ENCODE measurements at places on chromosomes 7 and 10. TPM values are rescaled to one million over a fixed set of nuclear protein-coding genes. Genes with fewer than 3 reads are reported as not detected.
A peak's percentile ranks its signal among the peaks of the same experiment; 100 is the strongest.

GRCh38 chr7:39332142-39332541 lies 234.1 kb upstream of the YAE1 start:
- no peak for DNase-seq

GRCh38 chr10:92419740-92420545 lies 129.0 kb downstream of the MARCHF5 start:
- DNase-seq, result peak; percentile 28

DNA sequence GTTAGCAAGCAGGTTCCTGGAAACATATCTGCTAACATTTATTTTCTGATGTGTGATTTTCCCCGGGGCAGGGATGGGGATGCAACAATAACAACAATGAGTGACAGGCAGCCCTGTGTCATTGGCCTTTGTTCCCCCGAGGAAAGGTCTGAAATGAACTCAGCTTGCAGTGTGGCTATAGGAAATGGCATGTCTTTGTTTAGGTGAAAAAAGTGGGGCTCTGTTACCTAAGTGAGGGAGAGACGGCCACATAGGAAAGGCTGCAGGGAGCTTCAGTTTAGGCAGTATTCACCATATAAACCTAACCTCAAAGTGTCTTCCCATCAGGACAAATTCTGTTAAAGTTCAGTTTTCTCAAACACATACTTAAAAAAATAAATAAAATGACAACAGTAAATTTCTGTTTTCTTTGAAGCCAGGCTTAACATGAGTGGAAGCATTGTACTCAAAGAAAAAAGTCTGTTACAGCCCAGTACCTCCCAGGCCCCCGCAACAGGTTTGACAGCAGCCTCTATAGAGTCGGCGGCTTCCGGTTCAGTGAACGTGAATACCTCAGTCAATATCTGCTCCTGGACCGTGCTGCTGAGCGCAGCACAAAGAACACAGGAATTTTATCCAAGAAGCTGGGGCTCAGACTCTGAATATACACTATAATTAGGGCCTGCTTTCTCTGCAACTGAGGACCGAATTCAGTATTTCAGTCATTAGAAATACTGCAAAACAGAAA lies 168.3 kb downstream of the GLI3 start:
- no peak for DNase-seq

The IFIT1 gene
- 1.2 TPM for total RNA-seq

GRCh38 chr10:111299037-111299436 lies 222.2 kb downstream of the ADRA2A start:
- no peak for DNase-seq

DNA sequence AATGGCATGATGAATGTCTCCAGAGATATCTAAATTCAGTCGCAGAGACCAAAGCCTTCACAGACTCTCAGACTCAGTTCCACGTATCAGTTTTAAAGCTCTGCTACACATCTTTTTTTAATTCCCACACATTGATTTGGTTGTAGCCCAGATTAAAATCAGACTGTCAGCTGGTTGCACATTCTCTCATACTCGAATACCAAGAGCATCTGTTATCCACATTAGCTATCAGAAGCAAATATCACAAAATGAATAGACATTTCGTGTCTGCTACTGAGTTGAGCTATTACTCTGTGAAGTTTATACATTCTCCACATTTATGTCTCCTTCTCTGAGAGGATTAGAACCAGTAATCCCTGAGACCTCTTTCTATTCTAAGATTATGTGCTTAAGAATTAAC lies 229.2 kb downstream of the GPAM start:
- no peak for DNase-seq

DNA sequence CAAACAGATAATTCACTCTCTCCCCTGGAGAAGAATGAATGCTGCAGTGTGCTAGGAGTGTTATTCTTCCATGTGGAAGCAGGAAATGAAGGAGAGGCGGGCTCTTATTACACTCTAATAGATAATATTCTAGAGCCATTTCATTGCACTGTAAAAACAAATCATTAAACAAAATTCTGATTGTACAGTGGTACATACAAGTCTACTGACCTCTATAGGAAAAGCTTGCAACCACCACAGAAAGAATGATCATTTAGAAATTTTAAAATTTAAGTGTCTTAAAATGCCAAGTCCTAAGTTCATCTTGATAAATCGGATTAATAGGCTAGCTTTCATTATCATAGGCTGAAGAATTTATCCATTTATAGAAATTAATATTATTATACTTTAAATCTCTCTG lies 960.3 kb upstream of the LRRN3 start:
- no peak for DNase-seq

DNA sequence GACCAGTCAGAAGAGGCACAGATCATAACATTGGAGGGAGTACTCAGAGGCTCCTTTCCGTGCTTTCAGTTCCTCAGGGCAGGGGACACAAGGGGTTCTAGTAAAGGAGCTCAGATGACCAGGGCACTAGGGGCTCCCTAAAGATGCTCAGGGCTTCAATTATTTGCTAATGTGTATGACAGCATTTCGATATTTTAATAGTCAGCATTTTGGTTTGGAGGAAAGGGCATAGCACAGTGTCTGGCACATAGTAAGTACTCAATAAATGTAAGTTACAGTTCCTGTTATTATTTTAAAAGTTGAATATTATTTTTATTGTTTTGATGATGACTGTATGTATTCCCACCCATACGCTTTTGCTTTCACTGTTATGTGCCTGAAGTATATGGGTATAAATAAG lies 260.0 kb downstream of the REEP3 start:
- no peak for DNase-seq

Measured in B cell (primary cell).